ENCODE measurements at places on chromosomes 16 and 17.

DNA sequence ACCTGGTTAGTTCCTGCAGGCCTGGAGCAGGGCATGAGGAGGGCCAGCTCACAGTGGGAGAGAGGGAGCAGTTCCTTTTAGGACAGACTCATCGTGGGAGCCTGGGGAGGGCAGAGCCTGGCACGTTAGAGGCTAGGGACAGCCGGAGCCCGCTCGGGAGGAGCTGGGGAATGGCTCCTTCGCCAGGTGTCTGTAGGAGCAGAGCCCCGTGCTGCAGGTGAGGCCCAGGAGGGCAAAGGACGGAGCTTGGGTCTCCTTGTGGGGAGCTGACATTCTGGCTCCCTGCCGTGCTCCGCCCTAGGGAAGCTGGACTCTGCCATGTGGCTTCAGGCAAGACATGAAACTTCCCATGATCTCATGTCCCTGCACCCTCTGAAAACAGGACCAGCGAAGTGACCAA, 18.7 kb upstream of the MTSS2 start:
- no peak for DNase-seq

DNA sequence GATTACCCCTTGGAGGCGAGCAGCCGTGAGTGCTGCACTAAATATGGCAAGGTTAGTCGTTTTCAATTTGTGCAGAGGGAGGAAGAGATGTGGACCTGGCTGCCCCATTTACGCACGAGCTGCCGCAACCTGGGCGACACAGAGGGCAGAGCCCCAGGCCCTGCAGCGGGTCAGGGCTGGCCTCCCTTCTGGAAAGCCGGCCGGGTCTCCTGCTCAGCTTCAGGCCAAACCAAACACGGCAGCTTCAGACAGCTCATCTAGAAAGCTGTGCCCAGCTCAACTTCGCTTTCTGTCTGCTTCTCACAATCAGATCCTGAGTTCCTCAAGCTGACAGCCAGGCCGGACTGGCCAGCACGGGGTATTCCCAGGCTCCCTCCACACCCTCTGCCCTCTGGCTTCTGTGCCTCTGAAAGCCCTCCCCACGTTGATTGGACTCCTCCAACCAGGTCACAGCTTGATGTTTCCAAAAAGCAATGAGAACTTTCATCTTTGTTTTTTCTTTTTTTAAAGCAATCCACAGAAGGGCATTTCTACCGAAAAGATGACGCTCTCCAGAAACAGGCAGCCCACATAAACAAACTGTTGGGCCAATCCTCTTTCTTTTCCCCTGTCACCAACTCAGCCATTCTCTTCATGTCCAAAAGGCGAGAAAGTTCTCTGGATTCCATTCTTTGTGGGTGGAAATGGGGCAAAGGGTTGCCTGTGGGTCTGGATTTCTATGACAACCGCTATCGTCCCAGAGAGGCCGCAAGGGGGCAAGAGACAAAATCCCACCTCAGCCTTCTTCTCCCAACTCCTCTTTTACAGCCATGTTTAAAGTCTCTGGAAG, 189.0 kb downstream of the ZFHX3 start:
- DNase-seq: no peak

GRCh38 chr17:64736804-64737492, 74.8 kb upstream of the SMURF2 start:
- DNase-seq: no peak

GRCh38 chr16:88769617-88770460, 15.2 kb downstream of the PIEZO1 start:
- DNase-seq: no peak

DNA sequence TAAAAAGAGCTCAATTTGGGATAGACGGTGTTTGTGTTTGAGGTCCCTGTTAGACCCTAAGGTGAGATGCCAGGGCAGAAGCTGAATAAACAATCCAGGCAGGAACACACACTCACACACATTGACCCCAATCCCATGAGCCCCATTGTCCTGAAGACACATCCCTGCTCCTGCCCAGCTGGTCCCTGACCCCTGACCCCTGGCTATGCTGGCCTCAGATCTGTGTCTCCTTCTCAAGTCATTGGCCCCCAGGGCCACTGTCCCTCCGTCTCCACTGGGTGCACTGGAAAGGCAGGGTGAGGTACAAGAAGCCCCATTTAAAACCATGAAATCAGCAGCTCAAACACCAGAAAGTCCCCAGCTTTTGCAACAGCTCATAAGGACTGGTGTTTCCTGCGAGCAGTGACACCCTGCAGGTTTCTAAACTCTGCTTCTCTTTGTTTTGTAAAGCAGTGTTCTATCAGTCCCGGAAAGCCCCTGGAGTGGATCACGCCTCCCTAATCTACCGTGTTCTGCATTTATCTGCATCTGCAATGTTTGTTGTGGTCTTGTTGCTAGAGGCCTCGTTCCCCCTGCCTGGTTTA, 18.0 kb upstream of the ASGR2 start:
- DNase-seq: no peak

- DNase-seq: no peak
Observed at GRCh38 chr17:58371300-58371950, 19.4 kb upstream of the SUPT4H1 start.

DNA sequence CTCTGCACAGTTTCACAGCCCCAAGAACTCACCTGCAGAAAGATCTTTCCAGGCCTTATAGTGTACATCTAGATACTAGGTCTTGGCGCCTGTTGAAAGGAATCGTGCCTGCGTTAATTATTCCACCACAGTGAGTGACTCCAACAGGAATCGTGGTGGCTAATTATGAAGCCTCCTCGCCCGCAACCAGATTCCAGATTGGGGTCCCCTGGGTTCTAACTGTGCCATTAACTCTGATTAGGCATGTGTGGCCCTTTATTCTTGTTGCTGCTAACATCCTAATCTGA, 295.3 kb upstream of the MAF start:
- DNase-seq: no peak

DNA sequence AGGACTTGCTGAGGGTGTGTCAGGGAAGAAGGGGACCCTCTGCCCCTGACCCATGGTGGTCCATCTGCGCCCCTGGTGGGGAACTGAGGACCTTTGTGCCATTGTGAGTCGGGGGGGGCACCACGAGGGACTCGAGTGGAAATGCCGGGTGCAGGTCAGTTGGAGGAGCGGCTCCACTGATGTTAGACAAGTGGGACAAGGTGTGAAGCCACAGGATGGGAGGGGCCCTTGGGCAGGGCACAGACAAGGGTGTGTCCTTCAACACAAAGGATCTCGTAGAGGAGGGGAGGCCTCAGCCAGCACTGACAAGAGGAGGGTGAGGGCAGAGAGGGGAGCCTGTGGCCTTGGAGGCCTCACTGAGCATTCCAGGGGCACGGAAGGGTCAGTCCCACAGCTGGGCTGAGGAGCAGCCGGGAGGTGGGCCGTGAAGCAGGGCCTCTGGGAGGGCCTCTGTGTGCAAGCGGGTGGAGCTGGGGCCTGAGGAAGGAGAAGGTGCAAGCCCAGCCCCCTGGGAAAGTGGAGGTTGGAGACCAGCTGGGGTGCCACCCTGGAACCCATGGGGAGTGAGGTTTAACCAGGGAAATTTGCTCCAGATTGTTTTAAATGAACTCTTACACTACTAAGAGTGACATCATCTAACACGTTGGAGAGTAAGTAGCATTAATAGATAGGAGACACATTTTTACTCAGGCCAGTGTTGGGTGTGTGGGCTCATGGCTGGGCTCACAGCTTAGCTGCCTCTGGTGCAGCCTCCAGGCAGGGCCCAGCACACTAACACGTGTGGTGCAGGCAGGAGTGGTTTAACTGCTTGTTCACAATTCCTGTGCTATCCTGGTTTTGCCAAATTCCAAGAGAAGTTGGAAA, 27.9 kb downstream of the NARF start:
- no peak for DNase-seq

DNA sequence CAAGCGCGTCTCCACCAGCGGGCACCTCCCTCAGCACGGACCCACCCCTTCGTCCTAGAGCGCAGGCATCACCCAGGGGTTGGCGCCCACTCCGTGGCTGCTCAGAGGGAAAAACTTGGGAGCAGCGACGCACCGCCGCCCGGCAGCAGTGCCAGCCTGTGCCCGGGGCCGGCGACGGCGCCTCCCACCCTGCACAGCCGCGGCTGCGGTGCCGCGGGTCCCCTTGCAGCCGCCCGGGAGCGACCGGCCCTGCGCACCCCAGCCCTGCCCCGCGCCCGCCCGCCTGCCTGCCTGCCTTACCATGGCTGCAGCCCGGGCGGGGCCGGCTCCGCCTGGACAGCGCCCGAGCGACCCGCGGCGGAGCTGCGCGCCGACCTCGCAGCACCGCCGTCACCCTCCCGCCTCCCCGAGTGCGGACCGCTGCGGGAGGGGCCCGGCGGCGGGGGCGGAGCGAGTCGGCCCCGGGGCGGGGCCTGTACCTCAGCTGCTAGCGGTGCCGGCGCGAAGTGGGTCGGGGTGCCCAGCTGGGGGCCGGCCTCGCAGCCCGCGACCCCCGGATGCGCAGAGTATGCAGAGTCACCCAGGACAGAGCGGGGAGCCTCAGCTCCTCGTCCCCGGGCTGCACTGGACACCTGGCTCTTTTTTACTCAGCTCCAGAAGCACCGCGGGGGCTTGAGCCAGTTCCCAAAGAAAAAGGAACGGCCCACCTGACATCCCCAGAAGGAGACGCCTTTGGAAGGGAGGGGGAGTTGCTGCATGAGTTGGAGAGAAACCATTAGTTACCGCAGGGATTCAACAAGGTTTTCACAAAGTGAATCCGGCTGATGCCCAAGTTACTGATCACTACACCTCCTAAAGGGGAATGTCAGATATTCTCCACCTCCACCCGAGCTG, 17.5 kb upstream of the MTMR4 start:
- DNase-seq: no peak

GRCh38 chr17:49990921-49991320, 4.1 kb downstream of the DLX3 start:
- no peak for DNase-seq

DNA sequence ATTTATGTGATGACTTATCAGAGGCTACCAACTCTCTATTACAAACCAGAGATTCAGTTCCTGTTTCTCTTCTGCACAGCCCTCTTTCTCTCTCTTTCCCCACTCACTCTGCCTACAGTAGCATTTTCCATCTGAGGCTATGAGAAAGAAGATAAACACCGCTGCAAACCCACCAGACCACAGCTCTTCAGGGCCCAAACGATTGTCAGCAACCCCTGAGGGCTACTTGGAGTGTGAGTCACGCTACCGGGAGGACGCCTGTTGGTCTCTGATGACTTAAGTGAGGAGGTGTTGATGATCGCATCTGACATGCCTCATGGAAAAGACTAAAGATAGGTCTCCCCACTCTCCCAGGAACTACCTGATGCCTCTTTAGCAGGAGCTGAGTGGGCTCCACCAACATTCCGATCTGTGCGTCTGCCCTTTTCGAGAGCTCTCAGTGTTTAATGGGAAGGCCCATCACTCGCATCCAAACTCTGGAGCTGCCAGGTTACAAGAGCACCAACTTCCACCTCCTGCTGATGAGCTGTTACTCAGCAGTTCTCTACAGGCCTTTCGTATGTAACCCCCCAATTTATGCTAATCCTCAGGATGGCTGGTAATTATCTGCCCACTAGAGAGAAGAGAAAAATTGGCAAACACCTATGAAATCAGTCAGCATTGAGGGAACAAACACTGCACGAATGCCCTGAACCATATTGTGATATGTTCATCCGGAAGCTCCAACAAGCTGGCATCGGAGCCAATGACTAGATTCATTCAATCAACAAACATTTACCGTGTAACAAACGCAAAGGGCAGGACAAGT, 9.2 kb downstream of the GRIN2A start:
- no peak for DNase-seq

DNA sequence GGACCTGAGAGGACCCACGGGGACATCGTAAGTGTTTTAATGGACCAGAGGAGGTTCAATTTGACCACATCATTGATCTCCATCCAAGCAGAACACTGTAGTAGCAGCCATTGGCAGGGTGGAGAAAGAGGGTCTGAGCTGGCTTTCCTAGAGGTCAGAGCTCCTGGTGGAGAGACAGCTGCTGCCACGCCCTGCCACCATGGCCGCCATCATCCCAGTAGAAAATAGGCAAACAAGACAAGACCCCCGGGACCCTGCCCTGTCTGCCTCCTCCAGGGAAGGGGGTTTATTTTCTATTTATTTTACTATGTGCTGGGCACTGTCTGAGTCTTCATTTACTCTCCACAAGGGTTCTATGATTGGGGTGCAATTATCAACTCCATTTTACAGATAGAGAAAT, 11.4 kb upstream of the ITGA3 start:
- DNase-seq: no peak

DNA sequence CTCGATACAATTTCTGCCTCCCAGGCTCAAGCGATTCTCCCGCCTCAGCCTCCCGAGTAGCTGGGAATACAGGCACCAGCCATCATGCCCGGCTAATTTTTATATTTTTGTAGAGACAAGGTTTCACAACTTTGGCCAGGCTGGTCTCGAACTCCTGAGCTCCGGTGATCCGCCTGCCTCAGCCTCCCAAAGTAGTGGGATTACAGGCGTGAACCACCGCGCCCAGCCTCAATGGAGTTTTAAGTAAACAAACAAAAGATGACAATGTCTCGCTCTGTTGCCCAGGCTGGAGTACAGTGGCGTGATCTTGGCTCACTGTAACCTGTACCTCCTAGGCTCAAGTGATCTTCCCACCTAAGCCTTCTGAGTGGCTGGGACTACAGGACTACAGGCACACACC, 52.6 kb upstream of the TRAP1 start:
- no peak for DNase-seq

- DNase-seq: no peak
Observed at GRCh38 chr16:2833776-2834175, 3.7 kb downstream of the ZG16B start.

GRCh38 chr16:88348377-88349152, 34.2 kb upstream of the ZNF469 start:
- DNase-seq: no peak

- DNase-seq: no peak
Observed at GRCh38 chr16:8936421-8936820, 27.3 kb downstream of the USP7 start.

DNA sequence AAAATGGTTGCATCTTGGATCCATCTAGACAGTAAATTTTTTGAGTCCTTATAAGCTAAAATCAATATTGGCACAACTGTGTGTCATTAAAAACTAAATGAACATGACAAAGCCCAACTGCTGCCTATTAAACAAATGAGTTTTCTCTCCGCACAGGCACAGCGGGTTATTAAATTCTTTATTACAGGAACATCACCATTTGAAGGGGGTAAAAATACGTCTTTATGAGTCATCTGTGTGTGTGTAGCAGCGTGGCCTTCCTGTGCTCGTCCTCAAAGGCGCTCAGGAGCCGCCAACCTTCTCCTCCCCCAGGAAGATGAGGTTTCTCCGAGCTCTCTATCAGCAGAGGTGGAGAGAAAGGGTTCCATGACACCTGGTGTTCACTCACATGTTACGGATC, 62.6 kb upstream of the SDK2 start:
- peak; percentile 62 for DNase-seq

GRCh38 chr16:56911771-56912571, 20.0 kb upstream of the HERPUD1 start:
- DNase-seq: no peak

- DNase-seq: no peak
Observed at GRCh38 chr17:60039114-60039846, 39.4 kb downstream of the HEATR6 start.

GRCh38 chr17:29891131-29891530, 38.9 kb downstream of the SSH2 start:
- no peak for DNase-seq

Data from NCI-H2081 treated with DMSO at 0.1 percent for 48 hours (cell line).